ENCODE measurements at places on chromosomes 7 and 10.

DNA sequence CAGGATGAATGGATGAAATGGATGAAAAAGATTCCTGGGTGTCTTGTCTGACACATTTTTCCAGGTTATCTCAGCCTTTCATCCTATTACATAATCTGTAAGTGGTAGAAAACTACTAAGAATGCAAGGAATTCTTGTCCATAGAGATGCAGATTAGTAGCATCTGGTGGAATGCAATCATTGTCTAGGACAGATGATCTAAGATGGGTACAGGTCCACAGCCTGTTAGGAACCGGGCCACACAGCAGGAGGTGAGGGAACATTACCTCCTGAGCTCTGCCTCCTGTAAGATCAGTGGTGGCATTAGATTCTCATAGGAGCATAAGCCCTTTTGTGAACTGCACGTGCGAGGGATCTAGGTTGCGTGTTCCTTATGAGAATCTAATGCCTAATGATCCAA lies 225.0 kb downstream of the CALN1 start:
- no peak for DNase-seq

DNA sequence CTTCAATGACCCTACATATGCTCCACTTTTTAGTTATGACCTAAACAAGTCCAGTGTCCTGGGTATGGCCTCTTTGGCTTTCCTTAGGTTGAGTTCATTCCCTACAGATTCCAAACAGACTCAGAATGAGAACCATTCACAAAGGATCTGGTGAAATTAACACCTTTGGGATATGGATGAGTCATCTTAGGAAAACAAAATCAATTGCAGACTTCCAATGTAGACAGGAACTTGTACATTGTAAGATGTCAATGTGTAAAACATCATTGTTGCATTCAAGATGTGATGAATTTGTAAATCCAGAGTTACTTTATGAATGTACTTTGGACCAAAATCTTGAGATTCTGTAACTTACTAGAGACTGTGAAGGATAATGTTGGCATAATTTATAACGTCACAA lies 43.4 kb upstream of the HECTD2 start:
- no peak for DNase-seq

GRCh38 chr7:156889089-156889488 lies 3.9 kb downstream of the LMBR1 start:
- no peak for DNase-seq

GRCh38 chr10:91901784-91902677 lies 7.3 kb downstream of the FGFBP3 start:
- DNase-seq: peak; percentile 93

GRCh38 chr7:105295596-105296352 lies 92.9 kb downstream of the SRPK2 start:
- no peak for DNase-seq

- DNase-seq: peak; percentile 71
Measured at GRCh38 chr10:68826764-68827591, at the start of gene STOX1. STOX1 (plus strand) TSS chr10:68827531; CDS start chr10:68827624, 93 bp downstream.

GRCh38 chr7:158244873-158245723 lies 342.5 kb downstream of the PTPRN2 start:
- no peak for DNase-seq

DNA sequence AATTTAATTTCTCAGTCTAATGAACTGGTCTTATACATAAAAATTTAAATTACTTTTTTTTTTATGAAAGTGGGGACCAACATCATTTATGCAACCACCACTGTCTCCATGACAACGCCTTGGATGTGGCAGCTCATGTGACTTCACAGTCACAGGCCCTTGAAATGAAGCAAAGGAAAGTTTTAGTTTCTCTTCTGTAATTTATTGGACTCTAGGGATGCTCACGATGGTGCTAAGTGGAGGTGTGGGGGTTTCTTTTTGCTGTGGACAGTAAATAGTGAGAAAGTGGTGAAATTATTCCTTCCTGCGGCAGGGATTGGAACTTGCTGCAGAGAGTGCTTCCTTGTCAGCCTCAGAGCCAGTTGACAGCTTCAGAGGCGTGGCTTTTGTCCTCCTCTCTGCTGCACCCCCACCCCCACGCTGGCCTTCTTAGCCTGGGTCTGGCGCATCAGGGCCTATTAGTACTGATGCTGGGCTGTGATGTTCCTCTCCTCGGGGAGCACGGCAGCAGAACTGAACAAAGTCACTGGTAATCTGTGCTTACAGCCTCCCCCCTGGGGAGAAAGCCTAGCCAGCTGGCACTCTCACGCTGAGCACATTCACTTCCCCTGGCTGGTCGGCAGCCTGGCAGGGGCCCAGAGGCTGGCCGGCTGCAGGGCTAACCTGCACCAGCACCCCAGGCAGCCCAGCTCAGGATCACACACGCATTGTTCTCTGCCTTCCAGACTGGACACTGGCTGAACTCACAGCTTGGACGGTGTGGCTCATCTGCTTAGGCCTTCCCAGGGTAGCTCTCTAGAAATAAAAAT lies 517.5 kb upstream of the GALNT17 start:
- peak; percentile 80 for DNase-seq

DNA sequence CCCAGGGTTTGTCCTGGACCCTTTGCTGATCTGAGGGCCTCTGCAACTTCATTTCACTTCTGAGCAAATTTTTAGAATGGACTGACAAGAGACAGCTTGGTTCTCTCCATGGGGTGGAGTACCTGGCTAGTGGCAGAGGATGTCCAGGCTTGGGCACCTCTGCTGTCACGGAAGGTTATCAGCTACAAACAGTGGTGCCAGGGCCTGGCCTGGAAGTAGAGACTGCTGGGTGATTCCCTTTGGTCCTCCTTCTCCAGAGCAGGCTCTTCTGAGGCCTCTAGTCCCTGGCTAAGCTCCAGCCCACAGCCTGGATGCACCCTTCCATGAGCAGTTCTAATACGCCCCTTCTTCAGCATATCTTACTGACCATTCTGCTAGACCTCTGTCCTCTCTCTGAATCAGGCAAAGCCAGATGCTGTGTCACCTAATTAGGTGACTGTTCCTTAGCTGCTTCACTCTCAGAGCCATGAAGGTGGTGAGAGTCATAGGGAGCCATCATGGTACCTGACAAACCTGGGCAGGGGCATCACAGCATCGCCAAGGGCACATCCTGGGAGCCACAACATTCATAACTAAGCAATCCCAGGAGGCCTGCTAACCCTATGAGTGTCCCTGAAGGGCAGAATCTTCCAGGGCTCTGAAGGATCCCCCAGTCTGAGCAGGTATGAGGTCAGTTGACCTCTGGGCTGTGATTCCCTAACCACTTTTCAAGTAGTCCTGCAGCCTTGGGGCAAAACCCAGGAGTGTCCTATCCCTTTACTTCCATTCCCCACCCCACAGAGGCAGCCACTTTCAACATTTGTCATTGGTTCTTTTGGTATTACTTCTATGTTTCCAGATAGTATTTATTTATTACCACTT lies 4.0 kb downstream of the ARHGAP22 start:
- DNase-seq: no peak

- DNase-seq: peak; percentile 25
Measured at GRCh38 chr10:48493083-48493871, 111.6 kb downstream of the ARHGAP22 start.

- DNase-seq: no peak
Measured at GRCh38 chr10:1372212-1372611, 316.0 kb downstream of the WDR37 start.

DNA sequence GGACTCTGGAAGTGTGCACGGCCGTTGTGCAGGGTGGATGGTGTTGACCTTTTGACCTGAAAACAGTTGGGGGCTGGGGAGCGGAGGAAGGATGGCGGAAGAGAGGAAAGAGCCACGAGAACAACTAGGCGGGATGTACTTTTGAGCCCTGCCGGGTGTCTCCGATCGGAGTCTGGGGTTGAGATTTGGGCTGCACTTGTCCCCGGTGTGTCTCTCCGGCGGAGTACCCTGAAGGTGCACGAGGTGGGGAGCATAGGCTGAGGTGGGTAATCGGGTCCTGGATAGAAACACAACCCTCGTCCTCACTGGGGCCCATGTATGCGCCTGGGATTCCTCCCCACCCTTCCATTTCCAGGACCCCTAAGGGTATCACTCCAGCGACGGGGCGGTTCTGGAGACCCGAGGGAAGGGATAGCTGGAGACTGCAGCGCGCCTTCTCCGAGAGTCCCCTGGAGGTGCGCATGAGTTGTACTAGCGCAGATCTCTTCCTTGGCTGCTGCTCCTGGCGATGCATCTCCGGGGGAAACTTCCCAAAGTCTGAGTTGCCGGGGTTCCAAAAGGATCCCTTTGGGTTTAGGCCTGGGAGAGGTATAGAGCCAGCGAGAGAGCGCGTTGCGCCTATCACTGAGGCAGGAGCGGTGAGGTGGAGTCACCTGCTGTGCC lies 4.6 kb upstream of the HMX2 start:
- DNase-seq: no peak

DNA sequence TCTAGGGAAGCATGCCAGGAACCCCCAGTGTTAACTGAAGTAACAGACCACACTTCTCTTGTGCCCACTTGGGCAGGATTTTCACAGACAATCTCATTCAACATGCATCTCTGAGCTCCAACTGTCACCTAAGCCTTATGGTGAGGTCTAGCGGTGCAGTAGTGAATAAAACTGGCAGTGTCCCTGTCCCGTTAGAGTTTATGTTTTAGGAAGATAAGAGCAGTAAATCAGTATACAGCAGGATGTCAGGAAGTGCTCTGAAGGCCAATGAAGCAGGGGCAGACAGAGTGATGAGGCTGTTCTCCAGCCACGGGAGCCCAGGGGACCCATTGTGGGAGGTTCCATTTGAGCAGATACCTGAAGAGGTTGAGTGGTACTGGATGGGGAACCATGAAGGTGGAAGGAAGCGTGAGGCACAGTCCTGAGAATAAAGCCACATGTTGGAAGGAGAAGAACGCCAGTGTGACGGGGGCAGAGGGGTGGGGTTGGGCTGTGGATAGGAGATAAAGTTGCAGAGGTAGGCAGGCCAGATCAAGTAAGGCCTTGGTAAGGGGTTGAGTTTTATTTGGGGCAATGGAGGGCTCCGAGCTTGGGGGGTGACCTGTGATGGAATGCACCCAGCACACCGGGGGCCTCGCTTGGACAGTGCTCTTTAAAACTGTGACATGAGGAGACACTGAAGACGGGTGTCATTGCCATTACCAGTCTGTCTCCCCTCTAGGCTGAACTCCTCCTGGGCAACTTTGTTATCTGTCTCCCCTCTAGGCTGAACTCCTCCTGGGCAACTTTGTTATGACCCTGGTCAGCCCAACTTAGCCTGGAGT lies 6.6 kb downstream of the GDF10 start:
- no peak for DNase-seq

DNA sequence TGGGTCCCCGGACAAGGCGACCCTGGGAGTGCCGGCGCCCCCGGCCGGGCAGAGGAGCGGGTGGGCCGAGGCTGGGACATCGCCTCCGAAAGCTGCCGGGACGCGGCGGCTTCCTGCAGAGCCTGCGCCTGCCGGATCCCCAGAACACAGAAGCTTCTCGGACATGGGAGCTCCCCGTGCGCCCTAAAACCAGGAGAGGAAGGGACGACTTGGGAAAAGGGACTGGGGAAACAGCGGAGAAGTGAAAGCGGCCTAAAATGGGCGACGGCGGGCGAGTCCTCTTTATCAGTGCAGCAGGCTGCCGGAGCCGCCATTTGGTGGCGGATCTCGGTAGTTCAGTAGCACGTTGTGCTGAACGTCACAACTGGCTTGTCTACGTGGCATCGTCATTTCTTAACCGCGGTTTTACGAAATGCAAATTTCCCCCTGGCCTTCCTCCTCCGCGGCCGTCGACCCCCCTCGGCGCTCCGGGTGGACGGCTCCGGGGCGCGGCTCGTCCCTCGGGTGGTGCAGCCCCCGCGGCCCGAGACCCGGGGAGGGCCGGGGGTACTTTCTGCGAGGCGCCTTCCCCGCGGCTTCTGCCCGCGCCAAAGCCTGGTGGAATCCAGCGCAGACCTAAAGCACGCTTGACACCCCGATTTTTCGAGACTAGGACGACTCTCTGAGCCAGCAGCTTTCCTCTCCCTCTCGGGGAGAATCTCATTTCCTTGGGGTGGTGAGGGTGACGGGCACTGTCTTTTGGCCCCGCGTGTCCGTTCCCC lies 9.9 kb upstream of the SPAG6 start:
- no peak for DNase-seq

- no peak for DNase-seq
Measured at GRCh38 chr7:82053453-82054032, 283.7 kb upstream of the HGF start.

DNA sequence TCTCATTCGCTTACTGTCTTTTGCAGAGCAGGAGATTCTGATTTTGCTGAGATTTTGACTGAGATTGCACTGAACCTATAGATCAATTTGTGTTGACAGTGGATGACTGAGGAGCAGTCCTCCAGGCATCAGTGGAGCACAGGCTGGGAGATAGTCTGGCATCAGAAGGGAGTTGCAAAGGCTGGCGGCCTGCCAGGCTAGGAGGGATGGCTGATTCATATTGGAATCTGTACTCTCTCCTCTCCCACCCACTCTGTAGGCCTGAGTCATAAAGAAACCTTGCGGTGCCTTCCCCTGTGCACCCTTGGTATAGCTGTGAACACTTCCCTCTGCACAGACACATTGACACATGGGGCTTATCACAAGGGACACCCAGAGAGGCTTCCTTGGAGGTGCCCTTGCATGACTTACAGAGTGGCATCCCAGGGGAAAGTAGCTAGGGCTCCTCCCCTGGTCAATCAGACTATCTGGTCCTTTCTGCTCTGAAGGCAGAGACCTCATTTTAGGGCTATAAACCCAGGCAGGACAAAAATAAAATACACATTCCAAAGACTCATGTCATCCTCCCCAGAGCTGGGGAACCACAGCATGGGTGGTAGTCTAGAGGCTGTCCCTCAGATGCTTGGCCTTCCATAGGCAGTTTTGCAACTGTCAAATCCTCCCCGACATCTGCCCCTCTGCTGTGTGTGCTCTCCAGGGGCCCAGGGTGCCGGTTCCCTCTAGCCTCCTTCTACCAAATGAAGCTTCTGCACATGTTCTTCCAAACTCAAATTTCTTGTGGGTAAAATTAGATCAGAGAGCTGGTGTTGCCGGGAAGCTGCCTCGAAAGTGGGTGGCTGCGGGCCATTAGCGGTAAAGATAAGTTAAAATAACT lies 37.4 kb upstream of the EEPD1 start:
- peak; percentile 99 for DNase-seq

DNA sequence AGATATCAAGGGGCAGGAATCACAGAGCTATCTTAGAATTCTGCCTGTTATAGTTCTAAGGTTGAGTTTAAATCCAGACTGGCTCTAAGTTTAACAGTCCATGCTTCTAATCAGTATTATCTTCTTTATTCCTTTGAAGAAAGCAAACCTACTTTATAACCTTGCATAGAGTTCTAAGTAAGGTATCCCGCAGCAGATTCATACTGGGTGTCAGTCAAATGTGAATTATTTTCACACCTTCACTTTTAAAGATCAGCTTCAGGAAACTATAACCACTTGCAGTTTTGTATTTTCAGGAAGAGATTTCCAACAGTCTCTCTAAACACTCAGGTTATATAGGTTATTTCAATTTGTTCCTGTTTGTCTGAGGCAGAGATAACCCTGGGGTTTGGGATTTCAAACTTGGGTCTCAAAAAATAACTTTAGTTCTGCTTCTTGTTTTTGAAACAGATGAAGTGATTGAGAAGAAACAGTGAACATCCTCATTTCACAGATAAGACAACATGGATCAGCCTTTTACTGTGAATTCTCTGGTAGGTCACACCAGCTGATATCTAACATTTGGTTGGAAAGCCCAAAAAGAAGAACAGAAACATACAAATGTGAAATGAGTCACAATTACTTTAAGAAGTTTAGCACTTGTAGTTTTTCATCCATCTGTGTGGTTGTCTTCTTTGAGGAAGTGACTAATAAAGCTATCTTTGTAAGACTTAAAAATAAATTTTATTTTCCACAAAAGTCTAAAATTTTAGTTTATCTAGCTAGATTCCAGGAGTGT lies 21.4 kb downstream of the STAMBPL1 start:
- peak; percentile 31 for DNase-seq

Data from M059J (cell line).